Gastrocnemius medialis (tissue), 4 donors: ENCODE measurements at places on chromosomes 4 and X. TPM values are rescaled to one million over a fixed set of nuclear protein-coding genes. Genes with fewer than 3 reads are reported as not detected.
A peak's percentile ranks its signal among the peaks of the same experiment; 100 is the strongest.

The TMSB15A gene
- not detected for total RNA-seq

The MAGEB10 gene
- total RNA-seq = not detected

DNA sequence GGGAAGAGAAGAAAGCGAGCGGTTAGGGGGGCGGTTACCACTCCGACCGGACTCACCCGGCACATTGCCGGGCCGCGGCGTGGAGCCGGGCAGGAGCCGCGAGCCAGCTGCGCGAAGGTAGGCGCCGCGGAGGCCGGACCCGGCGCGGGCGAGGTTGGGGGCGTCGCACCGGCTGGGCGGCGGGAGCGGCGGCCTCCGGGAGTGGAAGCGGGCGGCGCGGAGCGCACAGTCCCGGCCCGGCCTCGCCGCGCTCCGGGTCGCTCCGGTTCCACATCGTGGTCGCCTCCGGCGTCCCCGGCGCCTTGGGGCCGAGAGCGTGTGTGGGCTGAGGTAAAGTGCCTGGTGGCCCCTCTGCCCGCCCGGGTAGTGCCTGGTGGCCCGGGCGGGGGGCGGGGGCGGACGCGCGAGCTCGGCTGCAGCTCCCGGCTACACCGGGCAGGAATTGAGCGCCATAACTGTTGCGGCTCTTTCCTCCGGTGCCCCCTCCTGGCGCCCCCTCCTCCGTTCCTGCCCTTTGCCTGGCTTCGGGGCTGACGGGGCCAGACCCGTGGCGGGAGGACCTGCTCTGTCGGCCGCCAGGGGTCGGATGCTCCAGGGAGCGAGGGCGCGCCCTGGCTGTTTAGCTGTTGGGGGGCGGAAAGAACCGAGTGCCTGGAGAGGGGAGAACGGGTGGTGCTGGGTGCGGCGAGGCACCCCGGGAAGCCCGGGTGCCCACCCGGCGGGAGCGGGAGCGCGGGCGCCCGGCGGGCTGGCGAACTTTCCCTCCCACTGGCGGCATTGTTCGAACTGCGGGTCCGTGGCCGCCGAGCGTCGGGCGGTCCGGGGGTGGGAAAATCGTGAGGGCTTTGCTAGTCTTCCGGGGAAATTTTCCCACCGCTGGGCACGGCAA, 626 bp downstream of the JADE3 start:
- peak overlapping the region; percentile 65 for H3K4me3 ChIP-seq
- peaks cover 5% of the 10 kb centered on the region for H3K4me1 ChIP-seq
- H3K36me3 ChIP-seq = no peaks in the 10 kb centered on the region

DNA sequence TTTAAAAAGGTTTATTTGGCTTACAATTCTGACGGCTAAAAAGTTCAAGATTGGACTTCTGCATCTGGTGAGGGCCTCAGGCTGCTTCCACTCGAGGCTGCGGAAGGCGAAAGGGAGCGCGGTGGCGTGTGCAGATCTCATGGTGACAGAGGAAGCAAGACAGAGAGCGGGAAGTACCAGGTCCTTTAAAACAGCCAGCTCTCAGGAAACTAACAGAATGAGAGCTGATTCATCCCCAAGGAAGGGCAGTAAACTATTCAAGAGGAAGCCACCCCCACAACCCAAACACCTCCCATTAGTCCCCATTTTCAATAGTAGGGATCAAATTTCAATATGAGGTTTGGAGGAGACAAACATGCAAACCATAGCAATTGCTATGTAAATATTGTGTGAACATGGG, 2144.2 kb upstream of the AGA start:
- H3K27me3 ChIP-seq = no peaks in the 10 kb centered on the region
- H3K36me3 ChIP-seq = no peaks in the 10 kb centered on the region
- no peak overlapping the region for H3K27ac ChIP-seq
- no peaks in the 10 kb centered on the region for H3K4me1 ChIP-seq
- no peak for DNase-seq

DNA sequence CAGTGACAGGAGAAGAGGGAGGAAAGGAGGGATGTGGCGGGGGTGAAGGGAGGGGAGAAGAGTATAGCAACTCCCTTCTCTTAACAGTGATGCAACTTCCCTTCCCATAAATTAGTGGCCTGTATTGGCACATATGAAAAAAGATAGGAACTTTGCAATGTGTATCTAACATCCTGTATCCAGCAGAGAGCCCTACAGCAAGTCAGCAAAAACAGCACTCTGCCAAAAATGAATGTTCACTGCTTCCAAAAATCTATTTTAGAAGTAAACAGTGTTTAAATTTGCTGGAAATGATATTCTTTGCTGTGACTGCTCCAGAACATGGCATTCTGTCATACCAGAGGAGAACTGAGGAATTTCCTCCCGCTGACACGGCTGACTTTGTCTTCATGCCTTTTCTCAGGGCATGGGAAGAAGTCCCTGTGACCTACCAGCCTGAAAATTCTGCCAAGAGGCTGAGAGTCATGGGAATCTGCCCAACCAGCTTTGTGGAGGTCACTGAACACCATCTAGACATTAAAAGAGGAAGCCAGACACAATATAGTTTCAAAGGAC, 343.4 kb upstream of the RASGEF1B start:
- no peaks in the 10 kb centered on the region for H3K36me3 ChIP-seq
- no peaks in the 10 kb centered on the region for H3K27me3 ChIP-seq
- H3K27ac ChIP-seq = no peak overlapping the region
- H3K4me1 ChIP-seq = no peaks in the 10 kb centered on the region
- no peak for DNase-seq
- no peak overlapping the region for H3K4me3 ChIP-seq
